ENCODE measurements at places on chromosomes 16 and 17.

DNA sequence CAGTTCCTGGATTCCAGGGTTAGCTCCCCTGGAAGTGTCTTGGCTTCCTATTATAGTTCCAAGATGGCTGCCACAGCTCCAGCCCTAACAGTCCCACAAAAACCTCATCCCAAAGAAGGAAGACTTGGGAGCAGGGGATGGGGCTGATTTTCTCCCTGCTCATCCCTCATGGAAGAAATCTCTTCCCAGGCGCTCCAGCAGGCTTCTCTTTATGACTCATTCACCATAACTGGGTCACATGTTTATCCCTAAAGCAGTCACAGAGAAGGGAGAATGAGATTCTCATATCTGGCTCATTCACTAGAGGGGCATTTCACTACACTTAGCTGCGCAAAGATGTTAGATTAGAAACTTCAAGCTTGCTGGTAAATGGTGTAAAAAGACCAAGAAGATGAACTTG, 206.5 kb upstream of the IRX3 start:
- no peak for DNase-seq

- DNase-seq, result no peak
Measured at GRCh38 chr17:50165066-50165465, 739 bp upstream of the SGCA start.

- no peak for DNase-seq
Measured at GRCh38 chr16:15775663-15776304, 81.0 kb downstream of the MYH11 start.

DNA sequence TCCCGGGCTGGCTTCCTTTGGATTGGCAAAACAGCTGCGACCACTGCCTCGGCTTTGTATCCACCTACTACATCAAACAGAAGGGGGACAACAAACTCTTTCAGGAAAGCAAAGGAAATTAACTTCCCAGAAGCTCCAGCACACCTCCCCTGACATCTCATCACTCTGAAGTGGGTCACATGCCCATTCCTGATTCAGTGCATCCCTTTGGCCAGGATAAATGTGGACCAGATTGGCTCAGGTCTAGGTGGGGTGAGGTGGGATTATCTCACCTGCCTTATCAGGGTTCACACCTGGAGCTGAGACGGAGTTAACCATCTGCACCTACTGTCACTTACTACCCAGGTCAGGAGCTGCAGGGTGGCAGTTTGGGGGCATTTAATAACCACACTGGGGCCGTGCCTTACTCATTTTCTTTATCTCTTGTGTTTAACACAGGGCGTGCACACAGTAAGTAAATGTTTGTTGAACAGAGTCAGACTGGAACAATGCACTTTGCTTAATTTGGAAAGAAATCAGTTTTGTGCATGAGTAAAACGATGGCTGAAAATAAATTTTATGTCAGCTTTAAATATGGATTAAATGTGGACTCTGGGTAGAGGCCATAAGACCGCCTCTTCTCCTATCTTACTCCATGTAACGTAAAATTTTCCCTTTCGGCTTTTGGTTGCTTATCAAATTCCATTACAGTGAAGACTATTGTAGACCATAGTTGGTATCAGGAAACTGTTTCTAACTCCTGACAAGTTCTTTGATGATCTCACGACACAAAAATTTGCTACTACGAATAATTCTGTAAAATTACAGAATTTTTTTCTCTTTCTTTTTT, 36.0 kb downstream of the IQCK start:
- no peak for DNase-seq

GRCh38 chr16:29877266-29877961, 14.4 kb upstream of the CDIPT start:
- DNase-seq, result peak; percentile 91

DNA sequence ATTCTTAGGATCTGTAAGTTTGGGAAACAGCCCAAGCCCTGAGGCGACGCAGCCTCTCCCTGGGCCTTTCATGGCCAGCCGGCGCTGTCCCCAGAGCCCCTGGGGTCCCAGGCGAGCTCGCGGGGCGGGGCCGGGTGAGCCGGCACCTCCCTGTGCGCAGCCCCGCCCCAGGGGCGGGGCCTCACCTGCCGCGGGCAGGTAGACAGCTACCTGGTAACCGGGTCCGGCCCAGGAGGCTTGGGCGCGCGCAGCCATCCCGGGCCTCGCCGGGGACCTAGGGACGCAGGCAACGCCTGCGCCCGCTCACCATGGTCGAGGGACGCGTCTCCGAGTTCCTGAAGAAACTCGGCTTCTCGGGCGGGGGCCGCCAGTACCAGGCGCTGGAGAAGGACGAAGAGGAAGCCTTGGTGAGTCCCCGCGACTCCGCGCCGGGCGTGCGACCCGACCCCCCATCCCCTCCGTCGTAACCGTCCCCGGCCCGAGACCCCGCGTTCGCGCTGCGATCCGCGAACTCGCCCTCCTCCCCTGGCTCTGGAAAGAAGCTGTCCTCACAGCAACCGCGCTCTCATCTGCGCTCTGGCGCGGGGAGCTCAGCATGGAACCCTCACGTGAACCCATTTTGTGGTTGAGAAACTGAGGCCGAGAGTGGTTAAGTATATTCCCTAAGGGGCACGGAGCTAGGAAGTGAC, at the start of gene ATP2C2:
Gene ATP2C2 (plus strand): TSS at position 231 of the 689 bp plus-strand sequence. CDS start 78 bp downstream, at position 309.
- DNase-seq, result no peak

GRCh38 chr16:50246299-50247122, 19.8 kb upstream of the ADCY7 start:
- DNase-seq, result peak; percentile 37

DNA sequence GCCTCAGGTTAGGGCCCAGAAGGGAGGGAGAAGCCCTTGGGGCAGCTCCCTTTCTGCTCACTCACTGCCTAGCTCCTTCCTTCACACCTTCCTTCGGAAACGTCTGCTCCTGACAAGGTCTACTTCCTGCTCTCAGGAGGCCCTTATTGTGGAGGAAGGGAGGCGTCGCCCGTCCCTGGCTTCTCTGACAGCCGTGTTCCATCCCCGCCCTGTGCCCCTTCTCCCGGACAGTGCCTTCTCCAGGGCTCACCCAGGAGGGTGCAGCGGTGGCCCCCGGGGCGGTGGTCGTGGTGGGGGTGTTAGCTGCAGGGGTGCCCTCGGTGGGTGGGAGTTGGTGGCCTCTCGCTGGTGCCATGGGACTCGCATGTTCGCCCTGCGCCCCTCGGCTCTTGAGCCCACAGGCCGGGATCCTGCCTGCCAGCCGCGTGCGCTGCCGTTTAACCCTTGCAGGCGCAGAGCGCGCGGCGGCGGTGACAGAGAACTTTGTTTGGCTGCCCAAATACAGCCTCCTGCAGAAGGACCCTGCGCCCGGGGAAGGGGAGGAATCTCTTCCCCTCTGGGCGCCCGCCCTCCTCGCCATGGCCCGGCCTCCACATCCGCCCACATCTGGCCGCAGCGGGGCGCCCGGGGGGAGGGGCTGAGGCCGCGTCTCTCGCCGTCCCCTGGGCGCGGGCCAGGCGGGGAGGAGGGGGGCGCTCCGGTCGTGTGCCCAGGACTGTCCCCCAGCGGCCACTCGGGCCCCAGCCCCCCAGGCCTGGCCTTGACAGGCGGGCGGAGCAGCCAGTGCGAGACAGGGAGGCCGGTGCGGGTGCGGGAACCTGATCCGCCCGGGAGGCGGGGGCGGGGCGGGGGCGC, 231.9 kb downstream of the SEC14L1 start:
- peak; percentile 30 for DNase-seq

DNA sequence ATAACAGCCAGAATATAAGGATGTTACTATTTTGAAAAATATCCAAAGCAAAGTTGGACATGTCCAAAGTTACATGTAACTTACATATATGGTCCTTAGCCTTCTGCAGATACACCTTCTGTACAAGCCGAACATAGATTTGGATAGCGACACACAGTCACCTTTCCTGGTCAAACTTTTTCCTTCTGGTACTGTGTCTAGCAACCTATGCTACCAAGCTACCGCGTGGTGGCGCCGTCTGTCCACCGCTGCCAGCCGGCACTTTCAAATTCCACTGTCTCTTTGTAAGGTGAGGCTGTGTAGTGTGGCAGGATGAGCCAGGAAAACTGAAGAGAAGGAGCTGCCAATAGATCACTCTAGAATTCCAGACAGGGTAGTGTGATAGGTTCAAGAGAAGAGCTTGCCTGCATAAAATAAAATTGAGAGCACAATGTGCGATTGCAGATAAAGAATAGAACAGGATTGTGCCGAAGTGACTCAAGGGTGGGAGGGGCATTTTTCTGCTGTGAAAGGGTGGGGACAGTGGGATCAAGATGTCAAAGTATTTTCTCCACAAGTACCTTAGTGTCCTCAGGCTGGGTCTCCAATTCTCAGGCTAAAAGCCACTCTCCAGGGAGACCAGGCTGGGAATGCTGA, 366.9 kb downstream of the SLC39A11 start:
- DNase-seq, result peak; percentile 68

DNA sequence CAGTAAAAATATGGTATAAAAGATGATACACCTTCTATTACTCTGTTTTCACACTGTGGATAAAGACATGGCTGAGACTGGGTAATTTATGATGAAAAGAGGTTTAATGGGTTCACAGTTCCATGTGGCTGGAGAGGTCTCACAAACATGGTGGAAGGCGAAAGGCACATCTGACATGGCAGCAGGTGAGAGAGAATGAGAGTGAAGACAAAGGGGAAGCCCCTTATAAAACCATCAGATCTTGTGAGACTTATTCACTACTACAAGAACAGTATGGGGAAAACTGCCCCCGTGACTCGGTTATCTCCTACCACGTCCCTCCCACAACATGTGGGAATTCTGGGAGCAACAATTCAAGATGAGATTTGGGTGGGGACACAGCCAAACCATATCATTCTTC, 45.6 kb downstream of the TBC1D26 start:
- no peak for DNase-seq

- DNase-seq, result no peak
Measured at GRCh38 chr17:3482852-3483251, 7.1 kb downstream of the ASPA start.

DNA sequence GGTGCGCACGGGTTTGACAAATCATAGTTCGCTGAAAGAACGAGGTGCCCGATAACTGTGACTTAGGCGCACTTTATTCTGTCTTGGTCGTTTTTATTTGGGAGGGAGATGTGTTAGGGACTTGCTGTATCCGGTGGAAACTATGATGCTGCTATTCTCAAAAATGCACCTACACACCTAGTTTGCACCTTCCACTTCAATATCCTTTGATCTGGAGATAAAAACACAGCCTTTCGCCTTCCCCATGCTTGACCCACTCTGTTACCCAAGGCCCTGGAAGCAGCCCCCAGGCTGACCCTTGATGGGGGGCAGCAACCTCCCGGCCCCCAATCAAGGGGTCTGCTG, 15.0 kb upstream of the FOXF1 start:
- DNase-seq, result no peak

DNA sequence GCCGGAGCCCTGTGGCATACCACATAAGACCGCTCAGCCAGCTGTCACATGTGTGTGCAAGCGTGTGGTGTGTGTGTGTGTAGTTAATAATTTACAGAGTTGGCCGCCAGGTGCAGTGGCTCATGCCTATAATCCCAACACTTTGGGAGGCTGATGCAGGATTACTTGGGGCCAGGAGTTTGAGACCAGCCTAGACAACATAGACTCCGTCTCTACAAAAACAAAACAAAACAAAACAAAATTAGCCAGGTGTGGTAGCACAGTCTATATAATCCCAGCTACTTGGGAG, 20.4 kb downstream of the SOCS1 start:
- no peak for DNase-seq

GRCh38 chr16:61146429-61146828, 889.8 kb downstream of the CDH8 start:
- no peak for DNase-seq

DNA sequence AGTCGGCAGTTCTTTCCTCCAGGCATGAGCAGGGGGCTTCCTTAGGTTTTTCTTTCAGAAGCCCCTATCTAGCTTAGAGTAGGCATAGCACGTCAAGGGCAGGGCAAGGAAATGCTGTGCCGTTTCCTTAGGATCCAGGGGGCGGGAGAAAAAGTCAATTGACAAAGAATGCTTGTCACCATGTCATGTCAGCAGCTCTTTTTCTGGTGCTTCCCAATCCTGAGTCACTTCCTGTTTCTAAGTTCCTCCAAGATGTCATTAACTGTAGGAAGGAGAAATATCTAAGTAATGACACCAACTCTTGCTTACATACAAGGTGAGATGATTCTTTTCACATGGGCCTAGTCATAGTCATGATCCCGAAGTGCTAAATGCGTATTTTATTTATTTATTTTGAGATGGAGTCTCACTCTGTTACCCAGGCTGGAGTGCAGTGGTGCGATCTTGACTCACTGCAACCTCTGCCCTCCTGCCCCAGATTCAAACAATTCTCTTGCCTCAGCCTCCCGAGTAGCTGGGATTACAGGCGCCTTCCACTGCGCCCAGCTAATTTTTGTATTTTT, 35.2 kb downstream of the GJC1 start:
- DNase-seq, result no peak

DNA sequence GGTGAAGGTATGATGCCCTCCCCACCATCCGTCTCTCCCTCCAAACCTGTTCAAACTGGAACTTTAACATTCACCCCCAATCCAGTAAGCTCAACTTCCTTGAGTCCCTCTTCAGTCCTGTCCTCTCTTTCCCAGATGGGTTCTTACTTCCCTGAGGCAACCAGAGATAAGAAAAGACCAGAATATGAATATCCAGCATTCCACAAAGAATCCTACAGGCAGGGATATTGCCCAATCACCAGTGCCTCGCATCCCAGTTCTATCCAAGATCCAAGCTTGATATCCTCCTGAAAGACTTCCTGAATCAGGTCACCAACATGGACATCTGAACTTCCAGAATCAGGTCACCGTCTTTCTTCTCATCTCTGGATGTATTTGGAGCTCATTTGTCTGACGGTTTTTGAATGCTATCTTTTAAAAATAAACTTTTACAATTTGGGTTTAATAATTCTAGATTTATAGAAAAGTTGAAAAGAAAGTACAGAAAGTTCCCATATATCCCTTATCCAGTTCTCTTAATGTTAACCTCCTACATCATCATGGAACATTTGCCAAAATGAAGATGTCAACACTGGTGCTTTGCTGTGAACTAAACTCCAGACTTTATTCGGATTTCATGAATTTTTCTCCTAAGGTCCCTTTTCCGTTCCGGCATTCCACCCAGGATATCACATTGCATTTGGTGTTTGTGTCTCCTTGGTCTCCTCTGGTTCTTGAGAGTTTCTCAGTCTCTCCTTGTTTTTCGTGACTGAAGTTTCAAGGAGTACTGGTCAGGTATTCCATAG, 13.7 kb upstream of the COL1A1 start:
- no peak for DNase-seq

DNA sequence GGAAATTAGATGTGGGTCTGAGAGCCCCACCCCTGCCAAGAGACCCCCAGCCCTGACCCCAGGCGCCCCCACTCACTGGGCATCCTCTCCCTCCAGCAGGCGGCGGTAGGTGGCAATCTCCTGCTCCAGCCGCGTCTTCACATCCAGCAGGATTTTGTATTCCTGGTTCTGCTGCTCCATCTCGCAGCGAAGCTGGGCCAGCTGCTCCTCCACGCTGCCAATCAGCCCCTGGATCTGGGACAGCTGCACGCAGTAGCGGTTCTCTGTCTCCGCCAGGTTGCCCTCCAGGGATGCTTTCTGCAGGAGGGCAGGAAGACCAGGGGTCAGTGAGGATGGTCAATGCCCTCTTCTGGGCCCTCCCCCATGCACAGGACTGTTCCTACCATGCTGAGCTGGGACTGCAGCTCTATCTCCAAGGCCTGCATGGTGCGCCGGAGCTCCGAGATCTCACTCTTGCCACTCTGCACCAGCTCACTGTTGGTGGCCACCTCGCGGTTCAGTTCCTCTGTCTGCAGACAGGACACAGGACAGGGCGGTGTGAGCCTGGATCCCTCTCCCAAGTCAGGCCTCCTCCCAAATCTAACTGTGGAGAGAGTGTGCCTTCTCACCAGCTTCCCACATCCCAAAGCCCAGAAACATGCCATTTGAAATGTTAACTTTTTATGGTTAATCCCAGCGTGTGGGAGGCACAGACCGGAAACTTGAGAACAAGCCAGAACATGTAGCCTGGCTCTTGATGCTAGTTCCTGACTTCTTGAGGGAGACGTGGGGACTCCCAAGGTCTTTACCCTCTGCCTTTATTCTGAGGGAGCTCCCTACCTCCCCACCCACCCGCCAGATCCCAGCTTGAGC, 3.6 kb downstream of the KRT17 start:
- no peak for DNase-seq

Measured in hematopoietic multipotent progenitor cell treated with erythropoietin and hydrocortisone succinate and interleukin-3 and kit ligand, for 8 days (in vitro differentiated cells).